ENCODE measurements at places on chromosomes 7 and 10. TPM values are rescaled to one million over a fixed set of nuclear protein-coding genes. Genes with fewer than 3 reads are reported as not detected.

The SEMA3A gene
- total RNA-seq, result 0.56 TPM

The AGR2 gene
- total RNA-seq, result not detected

The CLEC5A gene
- 0.33 TPM for total RNA-seq

The CDHR1 gene
- 0.17 TPM for total RNA-seq

The PSPH gene
- total RNA-seq, result 10.6 TPM

The CH25H gene
- not detected for total RNA-seq

The LRRD1 gene
- not detected for total RNA-seq

The CDK14 gene
- 9.5 TPM for total RNA-seq

The EPO gene
- 1.5 TPM for total RNA-seq

The CLRN3 gene
- total RNA-seq, result 5.7 TPM
